Esophagus squamous epithelium (tissue), 5 donors: ENCODE measurements at places on chromosomes 16 and 17. TPM values are rescaled to one million over a fixed set of nuclear protein-coding genes. Genes with fewer than 3 reads are reported as not detected.

GRCh38 chr17:74117087-74117698 lies 86.3 kb upstream of the RPL38 start:
- no peak for DNase-seq

GRCh38 chr17:56290101-56290801 lies 137.0 kb downstream of the ANKFN1 start:
- DNase-seq, result no peak

DNA sequence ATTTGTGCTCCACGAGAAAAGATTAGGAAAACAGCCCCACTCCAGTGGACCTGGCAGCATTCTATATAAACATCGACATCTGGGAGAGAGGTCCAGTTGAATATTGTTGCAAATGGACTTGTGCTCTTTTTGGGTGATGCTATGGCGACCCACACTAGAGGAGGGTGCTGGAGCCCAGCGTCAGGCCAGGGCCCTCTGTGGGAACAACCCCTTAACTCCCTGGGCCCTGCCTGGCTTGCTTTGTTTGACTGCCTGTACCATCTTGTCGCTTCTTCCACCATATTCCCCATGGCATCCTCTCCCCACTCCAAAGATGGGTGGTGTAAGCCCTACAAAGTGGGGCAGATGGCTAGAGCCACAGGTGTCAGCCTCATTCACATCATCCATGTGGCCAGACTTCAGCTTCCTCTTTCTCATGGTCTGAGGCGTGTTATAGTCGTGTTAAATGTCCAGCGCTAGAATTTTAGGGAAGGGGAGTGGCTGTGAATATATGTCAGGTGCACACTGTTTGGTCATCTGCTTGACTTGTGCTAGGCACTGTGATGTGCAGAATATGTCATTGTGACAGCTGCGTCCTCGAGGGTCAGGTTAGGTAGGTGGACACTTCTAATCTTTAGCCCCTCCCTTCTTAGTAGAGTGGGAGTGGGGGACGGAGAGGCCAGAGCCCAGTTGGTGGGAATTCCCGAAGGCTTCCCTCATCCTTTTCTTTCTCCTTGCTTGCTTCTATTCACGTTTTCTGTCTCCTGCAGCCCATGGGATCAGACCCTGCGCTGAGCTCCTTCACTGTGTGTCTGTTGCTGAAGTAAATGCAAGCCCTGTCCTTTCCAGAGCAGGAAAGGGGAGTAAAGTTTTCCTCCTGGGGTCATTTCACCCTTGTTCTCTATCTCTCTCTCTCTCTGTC lies 49.8 kb downstream of the MPRIP start:
- no peak for DNase-seq

Gene PRR14
- 20.4 TPM for total RNA-seq

Gene SHCBP1
- 13.7 TPM for total RNA-seq

- no peak for DNase-seq
Observed at GRCh38 chr17:39568702-39569101, 39.0 kb downstream of the NEUROD2 start.

GRCh38 chr16:10107081-10107480 lies 75.1 kb downstream of the GRIN2A start:
- DNase-seq, result no peak

- DNase-seq, result no peak
Observed at GRCh38 chr16:14020141-14020540, 51.0 kb upstream of the MRTFB start.

- peak; percentile 98 for DNase-seq
Observed at GRCh38 chr17:74873037-74873873, 461 bp upstream of the FDXR start.

- no peak for DNase-seq
Observed at GRCh38 chr16:28279006-28279405, 13.3 kb upstream of the SBK1 start.

Gene ANKRD40
- total RNA-seq, result 10.7 TPM

DNA sequence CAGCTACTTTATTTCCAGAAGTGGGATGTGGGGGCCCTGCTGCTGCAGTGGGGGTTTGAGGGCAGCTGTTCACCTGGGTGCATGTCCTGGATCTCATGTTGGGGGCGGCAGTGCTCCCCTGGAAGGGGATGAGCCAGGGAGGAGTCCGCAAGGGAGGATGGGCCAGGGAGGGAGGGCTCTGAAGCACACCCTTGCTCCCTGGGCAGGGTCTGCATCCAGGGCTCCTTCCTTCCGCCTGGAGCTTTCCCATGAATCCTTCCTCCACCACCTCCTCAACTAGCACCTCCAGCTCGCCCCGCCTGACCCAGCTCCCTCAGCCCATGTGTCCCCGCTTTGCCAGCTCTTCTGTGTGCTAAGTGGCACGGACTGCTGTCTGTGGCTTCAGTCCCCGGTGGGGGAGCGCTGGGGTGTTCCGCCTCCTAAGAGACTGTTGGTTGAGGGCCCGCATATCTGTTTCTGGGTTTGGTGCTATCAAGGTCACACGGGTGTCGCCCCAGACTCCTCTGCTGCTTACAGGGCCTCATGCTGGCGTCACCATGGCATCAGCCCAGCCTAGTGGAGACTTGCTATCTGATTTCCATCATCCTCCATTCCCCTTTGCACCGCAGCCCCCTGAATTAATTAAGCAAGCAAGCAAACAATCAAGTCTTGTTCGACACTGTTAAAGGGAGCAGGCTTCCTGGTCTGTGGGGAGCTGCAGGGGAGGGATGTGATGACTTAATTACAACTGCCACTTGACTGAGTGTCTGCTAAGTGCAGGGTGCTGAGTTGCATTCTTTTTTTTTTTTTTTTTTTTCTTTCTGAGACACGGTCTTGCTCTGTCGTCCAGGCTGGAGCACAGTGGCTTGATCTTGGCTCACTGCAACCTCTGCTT lies 71.8 kb downstream of the PRKCA start:
- no peak for DNase-seq

GRCh38 chr16:3281222-3281820 lies 2.0 kb upstream of the ZNF263 start:
- DNase-seq, result no peak

DNA sequence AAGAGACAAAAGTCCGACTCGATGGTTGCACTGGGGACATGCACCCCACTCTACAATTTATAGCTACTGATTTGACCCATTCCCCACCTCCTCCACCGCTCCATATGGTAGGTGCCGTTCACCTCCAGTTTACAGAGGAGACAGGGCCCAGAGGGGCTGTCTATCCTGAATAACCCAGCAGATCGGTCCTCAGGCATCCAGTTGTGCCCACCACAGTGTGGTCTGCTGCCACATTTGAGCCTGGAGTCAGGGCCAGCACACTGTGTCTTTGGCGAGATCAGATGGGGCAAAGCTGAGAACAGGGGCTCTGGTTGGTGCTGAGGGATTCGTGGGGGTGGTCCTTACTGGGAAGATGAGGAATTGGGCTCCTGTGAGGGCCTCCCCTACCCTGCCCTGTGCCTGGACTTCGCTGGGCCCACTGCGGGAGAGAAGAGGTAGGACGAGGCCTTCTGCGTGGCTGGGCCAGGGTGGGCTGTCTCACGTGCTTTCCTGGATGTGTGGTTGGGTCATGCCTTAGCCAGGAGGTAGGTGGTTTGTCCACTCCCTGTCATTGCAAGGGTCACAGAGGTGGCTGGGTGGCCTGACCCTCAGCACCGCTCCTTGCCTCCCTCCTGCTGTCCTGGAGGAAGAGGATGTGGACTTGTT lies 2.8 kb downstream of the ADCY7 start:
- no peak for DNase-seq

Gene GJC1
- total RNA-seq, result 2.0 TPM

DNA sequence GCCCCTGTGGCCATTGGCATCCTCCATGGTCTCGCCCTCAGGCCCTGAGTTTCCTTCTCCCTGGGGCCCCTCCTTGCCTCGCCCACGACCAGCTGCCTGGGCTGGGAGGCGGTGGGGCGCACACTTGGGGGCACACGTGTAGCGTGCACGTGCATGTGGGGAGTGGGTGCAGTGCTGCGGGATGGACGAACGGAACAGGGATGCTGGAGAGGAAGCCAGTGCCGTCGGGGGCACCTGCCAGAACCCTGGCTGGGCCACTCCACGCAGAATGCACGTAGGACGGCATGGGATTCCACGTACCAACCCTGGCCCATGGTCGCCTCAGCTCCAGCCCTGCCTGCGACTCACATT lies 80.4 kb downstream of the KLHDC4 start:
- no peak for DNase-seq

Gene GPT2
- 113 TPM for total RNA-seq

GRCh38 chr17:7280519-7281073 lies 922 bp upstream of the SLC2A4 start:
- DNase-seq, result no peak

- no peak for DNase-seq
Observed at GRCh38 chr17:3795390-3796102, 5.4 kb downstream of the ITGAE start.

- DNase-seq, result no peak
Observed at GRCh38 chr17:65283704-65284103, 146.5 kb downstream of the RGS9 start.

- no peak for DNase-seq
Observed at GRCh38 chr16:12291989-12292759, 315.6 kb downstream of the SNX29 start.

Gene CA7
- not detected for total RNA-seq

GRCh38 chr17:68353111-68353521 lies 61.8 kb downstream of the ARSG start:
- DNase-seq, result no peak

GRCh38 chr16:48846277-48846676 lies 236.3 kb upstream of the N4BP1 start:
- no peak for DNase-seq

Gene ARL5C
- not detected for total RNA-seq

- no peak for DNase-seq
Observed at GRCh38 chr17:6536566-6537065, 19.7 kb downstream of the PITPNM3 start.

- DNase-seq, result no peak
Observed at GRCh38 chr17:57682701-57683100, 62.4 kb downstream of the CCDC182 start.

Gene SGSM2
- total RNA-seq, result 24.3 TPM

GRCh38 chr17:76353004-76353598 lies 615 bp downstream of the PRPSAP1 start:
- no peak for DNase-seq
